ENCODE measurements at places on chromosomes 6 and 20. TPM values are rescaled to one million over a fixed set of nuclear protein-coding genes. Genes with fewer than 3 reads are reported as not detected.

PRSS35 gene
- total RNA-seq: 0.12 TPM

CCR6 gene
- total RNA-seq: 0.14 TPM

CPXM1 gene
- total RNA-seq: not detected

C6orf58 gene
- total RNA-seq: not detected

SIRPA gene
- 30.1 TPM for total RNA-seq

POLR3F gene
- total RNA-seq: 15.4 TPM

Measured in A549 treated with ZK216348 at 1 μM for 4 hours (cell line).